Central memory CD4-positive, alpha-beta T cell (primary cell): ENCODE measurements at places on chromosomes 3 and 15.

DNA sequence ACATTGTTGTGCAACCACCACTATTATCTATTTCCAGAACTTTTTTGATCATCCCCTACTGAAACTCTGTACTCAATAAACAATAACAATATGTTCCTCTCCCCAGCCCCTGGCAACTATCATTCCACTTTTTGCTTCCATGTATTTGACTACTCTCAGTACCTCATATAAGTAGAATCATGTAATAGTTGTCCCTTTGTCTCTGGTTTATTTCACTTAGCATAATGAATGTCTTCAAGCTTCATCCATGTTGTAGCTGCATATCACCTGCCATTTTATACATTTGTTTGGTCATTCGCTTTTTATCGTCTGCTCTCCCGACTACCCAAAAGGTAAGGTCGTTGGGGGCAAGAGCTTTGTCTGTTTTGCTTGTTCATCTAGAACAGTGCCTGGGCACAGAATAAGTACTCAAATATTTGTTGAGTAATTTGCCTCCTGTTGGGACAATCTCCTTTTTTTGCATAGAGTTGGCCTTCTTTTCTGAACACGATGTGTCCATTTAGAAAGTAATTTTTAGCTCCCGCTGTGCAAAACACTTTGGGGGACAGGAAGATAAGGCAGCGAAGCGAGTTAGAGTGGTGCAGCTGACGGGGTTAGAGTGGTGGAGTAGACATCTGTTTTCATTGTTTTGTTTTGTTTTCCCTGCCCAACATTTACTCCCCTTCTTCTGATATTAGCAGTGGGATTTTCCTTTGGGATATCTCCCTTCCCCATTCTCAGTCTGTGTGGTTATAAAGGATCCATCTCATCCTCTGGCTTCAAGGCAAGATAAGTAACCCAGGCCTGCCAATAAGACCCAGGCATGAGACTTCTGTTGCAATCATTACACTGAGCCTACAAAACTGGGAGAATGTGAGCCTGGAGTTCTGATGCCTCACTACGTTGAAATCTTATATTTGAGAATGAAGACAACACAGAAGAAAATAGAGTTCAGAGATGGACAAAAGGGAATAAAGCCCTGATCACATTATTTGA lies 83.4 kb upstream of the RNU6-1 start:
- DNase-seq = no peak

DNA sequence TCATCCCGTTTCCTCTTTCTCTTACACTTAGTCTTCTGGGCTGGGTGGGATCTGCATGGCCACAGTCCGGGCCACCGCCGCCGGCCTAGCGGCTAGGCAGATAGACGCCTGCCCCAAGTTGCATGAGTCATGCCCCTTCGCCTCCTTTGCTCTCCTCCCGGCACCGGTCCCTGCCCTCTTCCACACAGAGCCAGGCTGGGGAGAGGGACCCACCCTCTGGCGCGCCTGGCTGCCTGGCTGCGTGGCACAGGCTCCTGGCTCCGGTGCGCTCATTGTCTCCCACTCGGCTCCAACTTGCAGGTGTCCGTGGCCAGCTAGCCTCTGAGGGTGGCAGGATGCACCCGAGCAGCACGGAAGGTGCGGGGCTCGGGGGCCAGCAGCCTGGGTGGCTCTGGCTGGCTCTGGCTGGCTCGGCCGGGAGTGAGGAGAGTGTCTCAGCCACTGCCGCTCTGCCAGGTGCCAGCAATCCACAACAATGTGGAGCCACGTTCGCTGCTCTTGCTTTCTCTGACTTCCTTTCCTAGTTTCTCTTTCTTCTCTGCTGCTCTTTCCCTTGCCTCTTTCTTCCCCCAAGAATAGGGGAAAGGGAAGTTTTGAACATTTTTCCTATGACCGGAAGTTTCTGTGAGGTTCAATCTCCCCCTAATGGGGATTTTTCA lies 22.4 kb upstream of the MTHFS start:
- no peak for DNase-seq

DNA sequence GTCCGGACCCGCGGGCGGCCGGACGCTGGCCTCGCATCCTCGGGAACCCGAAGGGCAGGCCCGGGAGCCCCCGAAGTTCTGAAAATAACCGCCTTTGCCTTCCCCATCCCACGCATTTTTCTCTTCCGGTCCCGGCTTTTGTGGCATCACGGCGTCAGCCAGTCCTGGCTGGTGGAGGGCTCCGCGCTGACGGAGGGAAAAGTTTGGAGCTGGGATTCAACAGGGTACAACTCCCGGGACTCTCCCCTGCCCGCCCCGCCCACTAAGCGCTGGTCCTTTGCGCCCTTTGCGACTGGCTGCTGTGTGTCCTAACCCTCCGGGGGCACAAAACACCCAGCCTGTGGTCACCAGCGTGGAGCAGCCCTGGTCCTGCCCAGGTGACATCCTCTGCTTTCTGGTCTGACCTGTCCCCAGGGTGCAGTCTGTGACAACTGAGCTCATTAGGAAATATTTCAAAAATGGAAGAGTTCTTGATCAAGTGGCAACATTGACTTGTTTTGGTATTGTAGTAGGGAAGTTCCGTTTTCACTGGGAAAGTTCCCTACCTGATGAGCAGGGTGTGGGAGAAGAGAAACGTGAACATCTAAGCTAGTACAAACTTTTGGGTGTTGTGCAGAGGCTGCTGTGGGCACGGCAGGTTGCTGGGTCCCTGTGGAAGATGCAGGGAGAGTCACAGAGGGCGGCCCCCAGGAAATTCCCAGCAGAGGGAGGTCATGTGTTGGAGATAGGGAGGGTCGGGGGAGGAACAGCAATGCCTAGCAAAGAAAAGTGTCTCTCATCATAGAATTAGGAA lies 775 bp downstream of the ARNT2 start:
- DNase-seq = no peak

- DNase-seq = no peak
These were observed 1202.7 kb downstream of the OTOL1 start for GRCh38 chr3:162699291-162699690.

- no peak for DNase-seq
These were observed 158.5 kb downstream of the FEZF2 start for GRCh38 chr3:62214850-62215249.

DNA sequence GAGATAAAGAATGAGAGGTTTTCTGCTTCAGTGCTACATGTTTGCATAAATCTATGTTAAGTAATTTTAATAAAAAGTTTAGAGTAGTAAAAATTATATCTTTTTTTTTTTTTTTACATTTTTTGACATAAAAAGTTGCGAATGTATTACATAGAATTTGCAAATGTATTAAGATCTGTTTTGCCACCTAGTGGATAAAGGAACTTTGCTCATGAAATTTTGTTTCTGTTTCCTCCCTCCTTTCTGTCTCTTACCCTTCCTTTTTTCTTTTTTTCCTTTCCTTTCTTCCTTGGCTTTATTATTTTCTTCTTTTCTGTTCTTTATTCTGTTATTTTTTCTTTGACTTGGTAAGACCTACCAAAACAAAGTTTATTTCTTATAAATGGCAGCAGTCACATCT lies 58.5 kb upstream of the UTS2B start:
- DNase-seq = no peak

- DNase-seq = no peak
These were observed 2.6 kb upstream of the ACKR4 start for GRCh38 chr3:132594498-132594897.

DNA sequence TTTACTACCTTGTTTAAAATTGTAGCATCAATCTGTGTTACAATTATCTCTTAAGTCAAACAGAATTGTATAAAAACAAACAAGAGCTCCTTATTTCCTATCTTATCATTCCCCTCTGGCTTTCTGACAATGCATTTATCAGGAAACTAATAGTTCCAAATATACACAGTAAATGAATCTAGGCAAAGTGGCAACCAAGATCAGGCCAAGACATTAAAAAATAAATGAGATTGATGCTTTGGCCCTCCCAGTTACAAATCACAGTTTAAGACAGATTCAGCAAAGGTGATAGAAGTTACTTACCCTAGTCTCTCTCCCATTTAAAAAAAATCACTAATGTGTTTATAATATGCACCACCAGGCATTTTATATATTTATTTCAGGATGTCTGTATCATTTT lies 236.7 kb downstream of the EPHA3 start:
- no peak for DNase-seq
